ENCODE measurements at places on chromosomes 3 and 15.

- no peak for DNase-seq
Observed at GRCh38 chr3:112446343-112446742, 52.9 kb downstream of the BTLA start.

GRCh38 chr15:98946301-98947255, 61.0 kb downstream of the PGPEP1L start:
- DNase-seq, result peak; percentile 28

DNA sequence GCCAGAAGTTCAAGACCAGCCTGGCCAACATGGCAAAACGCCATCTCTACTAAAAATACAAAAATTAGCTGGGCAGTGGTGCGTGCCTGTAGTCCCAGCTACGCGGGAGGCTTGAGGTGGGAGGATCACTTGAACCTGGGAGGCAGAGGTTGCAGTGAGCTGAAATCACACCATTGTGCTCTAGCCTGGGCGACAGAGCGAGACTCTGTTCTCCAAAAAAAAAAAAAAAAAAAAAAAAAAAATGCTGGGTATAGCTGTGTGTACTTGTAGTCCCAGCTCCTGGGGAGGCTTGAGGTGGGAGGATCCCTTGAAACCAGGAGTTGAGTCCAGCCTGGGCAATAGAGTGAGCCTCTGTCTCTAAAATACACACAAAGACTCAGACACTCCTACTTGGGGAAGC, 32.0 kb downstream of the PPP1R2 start:
- DNase-seq, result no peak

DNA sequence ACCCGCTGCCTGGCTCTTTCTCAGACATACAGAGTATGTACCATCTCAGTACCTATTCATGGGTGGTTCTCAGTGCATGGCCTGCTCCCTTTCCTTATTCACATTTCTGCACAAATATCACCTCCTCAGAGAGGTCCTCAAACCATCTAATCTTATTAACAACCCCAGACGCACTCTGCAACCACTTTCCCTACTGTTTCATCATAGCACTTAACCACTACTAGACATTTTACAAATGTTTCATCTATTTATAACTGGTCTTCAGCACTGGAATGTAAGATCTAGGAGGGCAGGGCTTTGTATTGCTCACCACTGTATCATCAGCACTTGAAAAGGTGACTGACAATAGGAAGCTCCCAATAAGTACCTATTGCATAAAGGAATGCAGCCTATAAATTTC, 45.1 kb downstream of the TNIK start:
- no peak for DNase-seq

DNA sequence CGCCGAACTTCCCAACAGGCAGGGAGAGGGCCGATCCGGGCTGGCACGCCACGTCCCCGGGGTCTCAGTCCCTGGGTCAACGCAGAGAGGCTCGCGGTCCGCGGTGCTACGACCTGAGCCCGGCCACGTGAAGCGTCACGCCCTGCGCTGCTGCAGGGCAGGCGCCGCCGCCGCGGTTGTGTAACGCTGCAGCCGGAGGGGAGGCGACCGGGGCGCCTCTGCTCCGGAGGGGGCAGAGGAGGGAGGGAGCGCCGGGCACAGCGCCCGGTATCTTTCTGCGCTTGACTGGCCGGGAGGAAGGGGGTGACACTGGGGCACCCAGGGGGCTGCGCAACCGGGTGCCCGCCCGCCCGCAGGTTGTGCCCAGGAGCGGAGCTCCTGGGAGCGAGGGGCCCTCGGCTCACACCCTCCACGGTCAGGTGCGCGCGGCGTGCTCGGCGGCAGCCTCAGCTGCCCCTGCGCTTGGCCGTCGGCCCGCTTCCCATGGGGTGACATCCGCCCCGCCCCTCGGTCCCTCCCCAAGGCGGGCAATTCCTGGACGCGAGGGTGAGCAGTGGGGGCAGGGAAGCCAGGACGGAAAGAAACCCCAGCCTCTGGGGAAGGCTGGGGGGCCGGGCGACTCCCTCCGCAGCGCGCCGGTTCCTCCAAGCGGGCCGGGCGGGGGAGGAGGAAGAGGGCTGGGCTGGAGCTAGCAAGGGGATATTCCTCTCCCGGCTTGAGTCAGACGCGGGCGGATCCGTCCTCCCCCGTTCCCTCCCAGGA, 852 bp upstream of the BHLHE40 start:
- DNase-seq, result peak; percentile 97

GRCh38 chr15:48695827-48696573, 50.5 kb upstream of the FBN1 start:
- no peak for DNase-seq

DNA sequence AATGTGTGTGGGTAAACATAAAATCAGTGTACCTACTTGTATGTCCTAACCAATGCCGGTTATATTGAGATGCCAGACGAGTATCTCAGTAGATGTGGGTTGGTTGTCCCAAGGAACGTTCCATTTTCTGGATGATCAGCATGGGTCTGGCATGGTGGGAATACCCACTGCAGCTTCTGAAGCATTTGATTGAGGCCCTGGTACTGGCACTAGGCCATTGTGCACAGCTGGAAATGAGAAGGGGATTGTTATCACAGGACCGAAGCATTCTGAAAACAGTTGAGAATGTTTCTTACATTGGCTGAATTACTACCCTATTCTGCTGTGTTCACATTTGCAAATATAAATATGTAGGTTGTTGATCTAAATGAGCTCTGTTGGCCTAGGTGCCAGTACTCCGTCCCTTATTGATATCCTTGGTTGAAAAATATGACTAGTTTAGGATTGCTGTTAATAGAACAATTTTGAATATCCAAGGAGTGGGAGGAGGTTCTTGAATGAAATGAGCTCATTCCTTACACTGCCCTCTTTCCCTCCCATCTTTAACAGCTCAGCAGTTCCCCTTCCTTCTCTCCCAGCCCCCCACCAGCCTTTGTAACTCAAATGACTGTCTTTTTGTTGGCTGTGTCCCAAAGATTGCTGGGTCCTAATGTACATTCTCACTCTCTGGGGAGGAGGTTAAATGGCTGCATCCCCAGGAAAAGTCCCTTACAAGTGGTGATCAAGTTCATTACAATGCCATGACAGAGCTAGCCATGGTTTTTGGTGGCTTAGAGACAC, 293.3 kb upstream of the TPM1 start:
- no peak for DNase-seq

Data from WERI-Rb-1 (cell line).